Testis (tissue), 5 donors: ENCODE measurements at places on chromosomes 2 and 18. TPM values are rescaled to one million over a fixed set of nuclear protein-coding genes. Genes with fewer than 3 reads are reported as not detected.

Gene LHCGR
- total RNA-seq, result 7.5 TPM

Gene SLC5A7
- 0.37 TPM for total RNA-seq

Gene CCDC102B
- total RNA-seq, result 25.1 TPM

Gene CFC1
- total RNA-seq, result 2.3 TPM

Gene TGFA
- total RNA-seq, result 1.3 TPM

Gene GALNT14
- total RNA-seq, result 31.5 TPM

Gene NBAS
- 75.8 TPM for total RNA-seq

Gene INHBB
- 55.4 TPM for total RNA-seq

Gene TMEM163
- total RNA-seq, result 37.3 TPM

Gene MROH2A
- total RNA-seq, result 10.7 TPM

Gene PLEK
- total RNA-seq, result 2.4 TPM

Gene PLB1
- 7.6 TPM for total RNA-seq

Gene MAP4K4
- total RNA-seq, result 194 TPM

Gene C1QL2
- 1.2 TPM for total RNA-seq

Gene HRH4
- total RNA-seq, result 0.39 TPM

Gene IL36A
- not detected for total RNA-seq

Gene AQP12B
- total RNA-seq, result not detected

Gene CCDC74A
- 165 TPM for total RNA-seq

Gene LYG2
- total RNA-seq, result 1.7 TPM

Gene FAM124B
- 0.39 TPM for total RNA-seq

Gene IER3IP1
- 12.3 TPM for total RNA-seq

Gene GBX2
- 0.47 TPM for total RNA-seq

Gene AKAIN1
- not detected for total RNA-seq
